ENCODE measurements at places on chromosomes 13 and 19.

- DNase-seq: no peak
These were observed 447.7 kb downstream of the GPC6 start for GRCh38 chr13:93674337-93674755.

- DNase-seq: no peak
These were observed 156.7 kb downstream of the ZNF536 start for GRCh38 chr19:30528919-30529318.

DNA sequence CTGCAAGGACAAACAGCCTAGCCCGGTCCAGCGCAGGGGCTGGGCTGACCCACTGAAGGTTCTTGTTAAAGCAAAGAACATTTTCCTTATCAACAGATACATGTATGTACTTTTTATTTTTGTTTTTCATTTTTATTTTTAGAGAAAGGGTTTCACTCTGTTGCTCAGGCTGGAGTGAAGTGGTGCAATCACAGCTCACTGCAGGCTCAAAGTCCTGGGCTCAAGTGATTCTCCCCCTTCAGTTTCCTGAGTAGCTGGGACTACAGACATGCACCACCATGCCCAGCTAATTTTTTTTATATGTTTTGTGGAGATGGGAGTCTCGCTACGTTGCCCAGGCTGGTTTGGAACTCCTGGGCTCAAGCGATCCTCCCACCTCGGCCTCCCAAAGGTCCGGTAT lies 47.9 kb downstream of the CEBPG start:
- DNase-seq: no peak

GRCh38 chr13:90950160-90950559 lies 397.3 kb upstream of the MIR17HG start:
- DNase-seq: no peak

- no peak for DNase-seq
These were observed 15.1 kb downstream of the TM9SF2 start for GRCh38 chr13:99516153-99516929.

- DNase-seq: no peak
These were observed 6.5 kb downstream of the TMEM255B start for GRCh38 chr13:113765564-113765910.

GRCh38 chr19:1040476-1041271 lies 767 bp downstream of the ABCA7 start:
- peak; percentile 99 for DNase-seq

GRCh38 chr19:39251846-39252245 lies 3.2 kb upstream of the IFNL4 start:
- DNase-seq: no peak

GRCh38 chr13:37486171-37486681 lies 112.3 kb downstream of the POSTN start:
- DNase-seq: no peak

DNA sequence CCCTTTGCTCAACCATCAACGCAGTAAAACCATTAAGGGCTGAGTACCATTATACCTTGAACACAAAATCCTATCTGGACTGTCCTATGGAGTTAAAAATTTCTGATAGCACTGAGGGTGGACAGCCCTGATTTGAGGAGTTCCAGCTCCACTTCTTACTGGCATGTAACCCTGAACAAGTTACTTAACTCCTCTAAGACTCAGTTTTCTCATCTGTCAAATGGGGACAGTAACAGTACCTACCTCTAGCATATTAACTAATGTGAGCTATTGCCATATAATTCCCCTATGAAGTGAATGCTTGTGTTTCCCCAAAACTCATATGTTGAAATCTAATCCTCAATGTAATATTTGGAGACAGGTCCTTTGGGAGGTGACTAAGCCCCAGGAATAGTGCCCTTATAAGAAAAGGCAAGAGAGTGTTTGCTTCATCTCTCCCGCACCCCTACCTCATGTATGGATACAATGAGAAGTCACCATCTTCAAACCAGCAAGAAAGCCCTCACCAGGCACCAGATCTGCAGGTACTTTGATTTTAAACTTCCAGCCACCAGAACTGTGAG lies 61.9 kb upstream of the DOCK9 start:
- DNase-seq: no peak

DNA sequence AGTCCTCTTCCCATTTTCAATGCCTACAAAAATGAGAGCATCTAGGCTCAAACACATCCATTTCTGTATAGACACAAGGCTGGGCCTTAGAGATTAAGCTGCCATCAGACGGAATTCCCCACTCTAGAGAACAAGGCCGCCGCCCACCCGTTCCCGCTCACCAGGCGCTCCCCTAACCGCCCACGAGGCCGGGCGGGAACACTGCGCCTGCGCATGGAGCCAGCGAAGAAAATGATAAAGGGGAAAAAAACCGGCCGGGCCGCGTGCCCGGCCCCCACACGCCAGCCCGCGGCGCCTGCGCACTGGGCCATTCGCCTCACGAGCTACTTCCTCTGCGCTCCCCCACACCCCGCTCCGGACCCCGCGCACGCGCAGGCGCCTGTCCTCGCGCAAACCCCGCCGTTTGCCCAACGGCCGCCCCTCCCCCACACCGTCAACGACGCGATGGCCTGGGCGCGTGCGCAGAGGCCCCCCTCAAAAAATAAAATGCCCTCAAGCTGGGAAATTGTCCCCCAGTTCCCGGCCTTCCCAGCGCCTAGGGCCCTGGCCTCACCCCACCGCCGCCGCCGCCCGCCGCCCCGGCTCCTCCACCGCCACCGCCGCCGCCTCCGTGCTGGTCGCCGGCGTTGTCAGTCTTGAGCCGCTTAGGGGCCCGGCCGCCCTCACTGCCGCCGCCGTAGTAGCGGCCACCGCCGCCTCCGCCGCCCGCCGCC lies 483 bp downstream of the HNRNPL start:
- DNase-seq: peak; percentile 98

DNA sequence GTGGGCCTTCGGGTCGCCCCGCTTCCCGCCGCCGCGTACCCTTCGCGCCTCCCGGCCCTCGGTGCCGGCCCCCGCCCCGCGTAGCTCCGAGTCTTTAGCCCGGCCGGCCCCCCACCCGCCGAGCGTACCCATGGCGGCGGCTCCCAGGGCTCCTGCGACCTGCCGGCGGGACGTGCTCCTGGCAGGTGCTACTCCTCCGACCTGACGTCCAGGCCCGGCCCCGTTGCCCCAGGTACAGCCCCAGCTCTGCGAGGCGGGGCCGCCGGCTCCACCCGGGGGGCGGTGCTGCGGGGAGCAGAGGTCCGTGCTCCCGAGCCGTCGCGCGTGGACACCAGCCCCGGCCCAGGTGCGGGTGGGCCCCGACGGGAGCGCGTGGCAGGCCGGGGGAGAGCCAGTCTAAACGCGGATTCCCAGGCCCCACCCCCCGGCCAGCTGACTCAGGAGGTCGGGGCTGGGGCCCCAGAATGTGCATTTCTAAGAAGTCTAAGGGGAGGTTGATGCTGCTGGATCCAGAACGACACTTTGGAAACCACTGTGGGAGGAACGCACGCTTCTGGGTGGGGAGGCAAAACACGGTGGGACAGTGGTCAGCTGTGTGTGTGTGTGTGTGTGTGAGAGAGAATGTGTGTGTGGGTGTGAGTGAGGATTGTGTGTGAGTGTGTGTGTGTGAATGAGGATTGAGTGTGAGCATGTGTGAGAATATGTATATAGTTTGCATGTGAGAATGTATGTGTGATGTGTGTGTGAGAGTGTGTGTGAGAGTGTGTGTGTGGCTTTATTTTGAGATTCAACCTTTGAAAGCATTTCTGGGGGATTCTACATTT lies at the start of gene SLC15A1:
TSS of gene SLC15A1 (minus strand) at position 206 of the 824 bp plus-strand sequence. CDS start at position 132, 74 bp downstream.
- no peak for DNase-seq

DNA sequence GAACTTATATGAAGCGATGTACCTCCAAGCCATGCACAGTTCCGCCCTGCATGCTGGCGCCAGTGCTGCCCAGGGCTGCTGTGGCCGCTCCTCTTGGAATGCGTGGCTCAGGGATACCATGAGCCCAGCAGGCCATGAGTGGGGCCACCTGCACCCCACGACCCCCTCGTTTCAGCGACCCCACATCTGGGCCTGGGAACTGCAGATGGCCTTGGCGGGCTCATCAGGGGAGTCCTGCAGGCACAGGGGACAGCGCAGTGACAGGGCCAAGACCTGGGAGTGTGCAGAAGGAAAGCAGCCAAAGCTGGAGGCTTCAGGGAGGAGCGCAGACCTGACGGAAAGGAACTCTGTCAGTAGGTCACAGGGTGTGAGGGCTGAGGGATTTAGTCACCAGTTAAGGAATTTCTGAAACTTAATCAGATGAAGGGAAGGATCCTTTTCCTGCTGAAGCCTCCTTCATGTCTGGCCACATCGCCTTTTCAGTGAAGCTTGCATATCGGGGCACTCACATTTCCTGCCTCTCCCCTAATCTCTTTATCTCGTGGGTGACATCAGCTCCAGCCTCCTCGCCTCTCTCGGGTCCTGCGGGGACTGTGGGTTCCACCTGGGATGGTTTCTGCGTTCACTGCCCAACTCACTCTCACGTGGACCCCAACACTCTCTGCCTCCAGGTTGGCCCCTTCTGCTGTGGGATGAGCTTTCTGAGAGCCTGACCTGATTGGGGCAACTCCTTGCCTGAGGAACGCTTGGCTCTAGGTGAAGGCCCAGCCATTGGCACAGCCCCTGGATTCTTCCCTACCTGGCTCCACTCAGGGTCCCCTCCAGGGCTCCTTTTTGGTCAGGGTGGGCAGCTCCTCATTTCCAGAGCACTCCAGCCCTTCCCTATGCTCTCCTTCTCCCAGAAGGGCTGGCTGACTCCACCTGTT lies 123.5 kb downstream of the CRYL1 start:
- DNase-seq: no peak

GRCh38 chr13:29911781-29912418 lies 61.5 kb upstream of the UBL3 start:
- no peak for DNase-seq

- DNase-seq: no peak
These were observed 80.2 kb downstream of the TEX26 start for GRCh38 chr13:31012655-31013024.

DNA sequence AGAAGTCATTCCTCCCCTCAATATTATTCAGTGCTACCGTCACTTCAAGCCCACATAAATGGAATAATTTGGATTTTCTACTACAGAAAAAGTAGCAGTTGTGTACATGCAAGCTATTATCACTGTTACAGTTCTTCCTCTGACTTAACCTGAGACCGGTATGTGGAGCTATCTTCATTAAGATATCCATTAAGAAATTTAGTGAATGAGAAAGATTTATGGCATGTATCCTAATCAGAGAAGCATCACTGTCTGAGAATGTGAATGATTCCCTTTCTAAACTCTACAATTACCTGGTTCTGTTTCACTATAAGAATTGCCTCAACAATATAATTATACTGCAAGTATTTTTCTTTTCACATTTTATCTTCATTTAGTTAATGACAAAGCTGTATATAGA lies 278.7 kb downstream of the KLF5 start:
- no peak for DNase-seq

GRCh38 chr13:73972545-73972944 lies 161.7 kb downstream of the KLF12 start:
- no peak for DNase-seq

- no peak for DNase-seq
These were observed 54.6 kb upstream of the MYO16 start for GRCh38 chr13:108574856-108575255.

DNA sequence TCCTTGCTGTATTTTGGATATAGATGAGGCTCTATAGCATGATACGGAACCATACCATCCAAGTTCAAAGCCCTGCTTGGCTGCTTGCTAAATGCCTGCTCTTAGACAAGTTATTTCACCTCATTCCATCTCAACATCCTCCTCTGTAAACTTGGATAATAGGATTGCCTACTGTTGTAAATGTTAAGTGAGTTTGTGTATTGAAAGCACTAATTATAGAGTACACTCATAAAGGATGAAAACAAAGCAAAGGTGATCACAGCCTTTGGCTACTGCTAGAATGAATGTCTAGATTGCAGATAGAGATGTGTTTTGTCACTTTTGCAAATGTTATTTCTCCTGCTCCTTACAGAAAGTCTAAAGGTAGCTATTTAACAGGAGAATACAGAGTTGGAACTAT lies 34.3 kb upstream of the STARD13 start:
- DNase-seq: no peak
